Thyroid gland (tissue), 4 donors: ENCODE measurements at places on chromosomes 7 and 10. TPM values are rescaled to one million over a fixed set of nuclear protein-coding genes. Genes with fewer than 3 reads are reported as not detected.
A peak's percentile ranks its signal among the peaks of the same experiment; 100 is the strongest.

FFAR4 gene
- total RNA-seq: 0.40 TPM

LRIT1 gene
- total RNA-seq: not detected

NACAD gene
- 0.54 TPM for total RNA-seq

VENTX gene
- total RNA-seq: 1.3 TPM

NKX1-2 gene
- total RNA-seq: not detected

DYDC2 gene
- total RNA-seq: not detected

CCNY gene
- total RNA-seq: 37.5 TPM

DNA sequence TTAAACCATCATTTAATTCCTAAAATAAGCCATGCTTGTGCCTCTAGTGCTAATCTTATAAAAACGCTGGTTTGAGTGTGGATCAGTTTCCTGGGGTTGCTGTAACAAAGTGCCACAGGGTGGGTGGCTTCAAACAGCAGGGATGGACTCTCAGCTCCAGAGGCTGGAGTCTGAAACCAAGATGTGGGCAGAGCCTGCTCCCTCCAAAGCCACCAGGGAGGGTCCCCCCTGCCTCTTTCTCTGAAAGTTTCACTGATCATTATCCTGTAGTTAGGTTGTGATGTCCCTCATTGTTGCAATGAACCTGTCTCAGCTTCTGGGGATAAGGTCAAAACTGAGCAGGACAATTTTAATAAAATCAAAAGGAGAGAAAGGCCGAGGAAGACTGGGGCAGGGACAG, 251.9 kb upstream of the TCERG1L start:
- no peaks in the 10 kb centered on the region for H3K4me1 ChIP-seq
- no peak overlapping the region for H3K27ac ChIP-seq
- H3K4me3 ChIP-seq: no peak overlapping the region
- no peaks in the 10 kb centered on the region for H3K27me3 ChIP-seq
- DNase-seq: no peak

GRCh38 chr7:138773817-138774216, 24.0 kb upstream of the TMEM213 start:
- peaks cover 3% of the 10 kb centered on the region for H3K4me1 ChIP-seq
- no peak overlapping the region for H3K27ac ChIP-seq

- H3K4me1 ChIP-seq: peaks cover 3% of the 10 kb centered on the region
- DNase-seq: no peak
- H3K27ac ChIP-seq: no peak overlapping the region
- H3K4me3 ChIP-seq: no peak overlapping the region
These were observed 49.4 kb upstream of the IGFBP3 start for GRCh38 chr7:45970454-45970853.

DNA sequence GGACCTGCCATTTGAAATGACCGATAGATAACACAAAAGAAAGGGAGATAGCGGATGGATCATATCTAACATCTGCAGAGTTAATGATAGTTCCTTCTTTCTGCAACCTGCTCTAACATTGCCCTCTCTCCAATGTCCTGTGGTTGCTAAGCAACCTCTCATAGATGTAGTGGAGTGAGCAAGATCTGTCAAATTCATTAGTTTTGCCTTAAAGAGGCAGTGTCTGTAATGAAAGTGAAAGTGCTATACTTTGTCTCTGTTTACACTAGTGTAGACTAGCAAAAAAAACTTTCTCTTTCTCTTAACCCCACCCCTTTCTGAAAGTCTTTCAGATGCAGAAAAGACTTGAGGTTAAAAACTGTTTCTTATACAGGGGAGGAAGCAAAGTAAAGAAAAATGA, 1196.9 kb downstream of the SORCS3 start:
- no peaks in the 10 kb centered on the region for H3K4me1 ChIP-seq
- no peak overlapping the region for H3K4me3 ChIP-seq
- no peaks in the 10 kb centered on the region for H3K27me3 ChIP-seq

GRCh38 chr7:19663816-19664462, 44.9 kb downstream of the POLR1F start:
- no peaks in the 10 kb centered on the region for H3K4me1 ChIP-seq
- no peaks in the 10 kb centered on the region for H3K27me3 ChIP-seq
- no peak overlapping the region for H3K4me3 ChIP-seq
- DNase-seq: no peak

GRCh38 chr10:87804939-87805569, 13.0 kb downstream of the ATAD1 start:
- H3K36me3 ChIP-seq: no peaks in the 10 kb centered on the region
- no peaks in the 10 kb centered on the region for H3K27me3 ChIP-seq
- H3K4me1 ChIP-seq: peaks cover 13% of the 10 kb centered on the region
- no peak overlapping the region for H3K4me3 ChIP-seq
- H3K27ac ChIP-seq: peak overlapping the region; percentile 20

PRRT4 gene
- total RNA-seq: not detected

COA1 gene
- total RNA-seq: 59.4 TPM

PHTF2 gene
- total RNA-seq: 27.6 TPM

GRCh38 chr10:5570979-5571810, 46.4 kb downstream of the CALML3 start:
- no peak overlapping the region for H3K4me3 ChIP-seq
- H3K36me3 ChIP-seq: no peaks in the 10 kb centered on the region
- no peak for DNase-seq
- H3K27me3 ChIP-seq: no peaks in the 10 kb centered on the region
- H3K4me1 ChIP-seq: no peaks in the 10 kb centered on the region

DNA sequence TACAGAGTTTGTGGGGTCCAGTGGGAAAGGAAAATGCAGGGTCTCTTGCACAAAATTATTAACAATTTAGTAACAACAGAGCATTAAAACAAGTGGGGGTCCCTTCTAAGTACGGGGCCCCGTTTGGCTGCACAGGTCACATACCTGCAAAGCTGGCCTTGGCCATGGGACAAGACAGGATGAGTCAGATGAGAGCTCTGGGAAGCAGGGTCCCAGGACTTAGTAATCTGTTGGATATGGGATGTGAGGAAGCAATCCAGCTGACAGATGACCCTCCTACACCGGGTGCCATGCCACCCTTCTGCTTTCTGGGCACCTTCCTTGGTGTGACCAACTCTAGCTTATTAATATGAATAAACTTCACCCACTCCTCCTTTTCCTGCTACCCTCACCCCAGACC, 3.2 kb upstream of the DUSP5 start:
- H3K36me3 ChIP-seq: no peaks in the 10 kb centered on the region
- no peak overlapping the region for H3K4me3 ChIP-seq
- H3K27ac ChIP-seq: no peak overlapping the region
- DNase-seq: no peak
- no peaks in the 10 kb centered on the region for H3K27me3 ChIP-seq
- peaks cover 14% of the 10 kb centered on the region for H3K4me1 ChIP-seq

GPR15LG gene
- total RNA-seq: not detected

GRCh38 chr7:132580717-132581285, 4.5 kb upstream of the PLXNA4 start:
- peaks cover 1% of the 10 kb centered on the region for H3K4me1 ChIP-seq
- H3K27me3 ChIP-seq: no peaks in the 10 kb centered on the region
- H3K36me3 ChIP-seq: no peaks in the 10 kb centered on the region
- H3K27ac ChIP-seq: no peak overlapping the region
- peak; percentile 73 for DNase-seq

- no peaks in the 10 kb centered on the region for H3K27me3 ChIP-seq
- no peak overlapping the region for H3K27ac ChIP-seq
- H3K4me3 ChIP-seq: no peak overlapping the region
- no peak for DNase-seq
- no peaks in the 10 kb centered on the region for H3K36me3 ChIP-seq
- H3K4me1 ChIP-seq: peaks cover 16% of the 10 kb centered on the region
These were observed 59.9 kb upstream of the AGBL3 start for GRCh38 chr7:134926396-134926795.

DNA sequence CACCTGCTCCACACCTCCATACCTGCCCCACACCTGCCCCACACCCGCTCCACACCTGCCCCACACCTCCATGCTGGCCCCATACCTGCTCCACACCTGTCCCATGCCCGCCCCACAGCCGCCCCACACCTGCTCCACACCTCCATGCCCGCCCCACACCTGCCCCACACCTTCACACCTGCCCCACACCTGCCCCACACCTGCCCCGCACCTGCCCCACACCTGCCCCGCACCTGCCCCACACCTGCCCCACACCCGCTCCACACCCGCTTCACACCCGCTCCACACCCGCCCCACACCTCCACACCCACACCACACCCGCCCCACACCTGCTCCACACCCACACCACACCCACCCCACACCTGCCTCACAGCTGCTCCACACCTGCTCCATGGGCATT, 53.0 kb downstream of the PARP12 start:
- no peak for DNase-seq
- no peaks in the 10 kb centered on the region for H3K4me1 ChIP-seq
- no peak overlapping the region for H3K27ac ChIP-seq
- H3K36me3 ChIP-seq: no peaks in the 10 kb centered on the region
- no peaks in the 10 kb centered on the region for H3K27me3 ChIP-seq
- H3K4me3 ChIP-seq: no peak overlapping the region

GRCh38 chr10:124653811-124654651, 90.1 kb downstream of the FAM53B start:
- peak; percentile 90 for DNase-seq
- H3K4me1 ChIP-seq: peaks cover 71% of the 10 kb centered on the region
- H3K27ac ChIP-seq: peak overlapping the region; percentile 92
- no peaks in the 10 kb centered on the region for H3K27me3 ChIP-seq
- no peak overlapping the region for H3K4me3 ChIP-seq
- no peaks in the 10 kb centered on the region for H3K36me3 ChIP-seq

GRCh38 chr10:37436357-37436756, 311.0 kb downstream of the ANKRD30A start:
- H3K36me3 ChIP-seq: no peaks in the 10 kb centered on the region
- H3K27ac ChIP-seq: no peak overlapping the region
- no peaks in the 10 kb centered on the region for H3K4me1 ChIP-seq
- no peak overlapping the region for H3K4me3 ChIP-seq
- no peak for DNase-seq
- H3K27me3 ChIP-seq: no peaks in the 10 kb centered on the region
